ENCODE measurements at places on chromosomes 1 and 21.

- no peak for DNase-seq
Measured at GRCh38 chr1:204201348-204202040, 5.2 kb upstream of the KISS1 start.

- DNase-seq = no peak
Measured at GRCh38 chr21:38982096-38982495, 176.4 kb downstream of the ETS2 start.

GRCh38 chr1:182473556-182473955 is 23.6 kb downstream of the RGSL1 start:
- DNase-seq = no peak

DNA sequence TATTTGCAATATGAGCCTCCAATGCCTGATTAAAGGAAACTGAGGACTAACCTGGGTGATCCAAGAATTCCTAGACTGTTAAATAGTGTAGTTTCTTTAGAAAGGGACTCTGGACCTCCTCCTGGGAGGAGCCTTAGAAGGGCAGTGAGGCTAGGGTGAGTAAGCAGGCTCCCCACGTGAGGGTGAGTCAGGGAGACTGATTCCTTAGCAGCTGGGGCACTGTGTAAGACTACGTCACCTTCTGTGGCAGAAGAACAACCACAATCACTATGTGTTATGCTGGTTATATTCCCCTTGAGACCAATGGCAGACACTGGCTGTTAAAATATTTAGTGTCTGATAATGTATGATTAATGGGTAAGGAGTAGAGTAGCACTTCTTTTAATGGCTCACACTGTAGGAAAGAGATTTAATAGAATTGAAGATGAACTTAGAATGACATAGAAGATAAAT is 53.3 kb upstream of the SYT14 start:
- no peak for DNase-seq

DNA sequence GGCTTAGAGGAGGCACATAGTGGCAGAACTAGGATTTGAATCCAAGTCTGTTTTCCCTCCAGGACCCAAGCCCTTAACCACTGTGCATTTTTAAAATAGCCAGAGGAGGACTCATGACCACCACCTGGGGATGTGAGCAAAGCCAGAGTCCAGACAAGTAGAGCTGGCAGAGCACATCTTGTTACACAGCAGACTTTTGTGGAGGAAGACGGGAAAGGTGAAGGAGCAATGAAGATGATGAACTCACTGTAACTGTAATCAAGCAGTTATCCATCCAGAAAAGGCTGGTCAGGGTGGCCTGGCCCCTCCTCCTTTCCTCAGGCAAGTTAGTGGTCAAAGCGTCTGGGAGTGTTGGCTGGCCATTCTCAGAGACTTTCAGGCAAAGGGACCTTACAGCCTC is 50.9 kb downstream of the SLC44A3 start:
- DNase-seq = no peak

GRCh38 chr1:79353224-79353623 is 346.7 kb upstream of the ADGRL4 start:
- no peak for DNase-seq

- no peak for DNase-seq
Measured at GRCh38 chr1:93738075-93738622, 56.5 kb upstream of the BCAR3 start.

DNA sequence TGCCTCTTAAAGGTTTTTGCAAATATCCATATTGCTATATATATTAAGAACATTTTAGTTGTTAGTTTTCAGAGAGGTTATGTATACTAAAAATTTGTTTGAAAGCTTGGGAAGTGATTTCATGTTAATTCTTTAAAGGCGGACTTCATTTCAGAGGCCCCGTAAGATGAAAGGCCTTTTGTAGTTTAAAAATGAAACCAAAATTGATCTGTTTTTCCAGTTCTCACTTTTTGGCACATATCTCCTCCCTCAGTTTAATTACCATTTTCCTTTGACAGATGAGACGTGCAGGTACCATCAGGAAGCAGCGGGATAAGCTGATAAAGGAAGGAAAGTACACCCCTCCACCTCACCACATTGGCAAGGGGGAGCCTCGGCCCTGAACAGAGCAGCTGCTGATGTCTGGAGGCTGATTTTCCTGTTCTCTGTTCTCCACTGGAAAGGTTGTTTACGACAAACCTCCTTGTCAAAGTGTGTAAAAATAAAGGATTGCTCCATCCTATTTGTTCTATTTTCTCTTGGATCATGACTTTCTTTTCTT is 8.0 kb downstream of the NDUFS5 start:
- DNase-seq = no peak

DNA sequence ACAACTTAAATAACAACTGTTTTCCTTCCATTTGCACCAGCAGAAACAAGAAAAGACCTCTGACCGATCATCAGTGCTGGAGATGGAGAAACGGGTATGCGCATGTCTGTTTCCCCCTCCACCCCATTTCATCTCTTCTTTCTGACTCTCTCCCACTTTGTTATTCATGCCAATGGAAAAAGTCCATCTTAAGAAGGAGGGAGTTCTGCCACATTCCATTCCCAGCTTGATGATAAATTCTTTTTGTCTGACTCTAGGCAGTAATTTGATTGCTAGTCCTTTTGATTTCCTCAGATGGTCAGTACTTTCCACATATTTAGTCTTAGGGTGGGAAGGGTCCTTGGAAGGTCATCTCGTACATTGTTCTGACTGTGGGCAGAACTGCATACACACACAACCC is 142.5 kb downstream of the SYT2 start:
- no peak for DNase-seq

DNA sequence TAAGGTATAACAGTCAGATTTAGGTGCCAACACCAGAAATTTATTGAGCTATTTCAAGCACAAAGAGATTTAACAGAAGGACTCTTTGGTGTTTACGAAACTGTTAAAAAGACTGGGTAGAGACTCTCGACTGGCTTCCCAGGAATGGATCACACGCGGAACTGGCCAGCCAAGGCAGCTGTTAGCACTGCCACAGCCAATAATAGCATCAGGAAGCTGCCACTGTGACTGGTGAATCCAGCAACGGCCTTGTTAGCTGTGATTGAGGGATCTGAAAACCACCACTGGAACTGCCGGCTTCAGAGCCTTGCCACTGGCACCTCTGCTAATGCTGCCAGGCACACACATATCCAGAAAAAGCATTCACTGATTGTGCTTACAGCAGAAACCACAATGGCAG is 10.6 kb upstream of the SIM2 start:
- DNase-seq = no peak

DNA sequence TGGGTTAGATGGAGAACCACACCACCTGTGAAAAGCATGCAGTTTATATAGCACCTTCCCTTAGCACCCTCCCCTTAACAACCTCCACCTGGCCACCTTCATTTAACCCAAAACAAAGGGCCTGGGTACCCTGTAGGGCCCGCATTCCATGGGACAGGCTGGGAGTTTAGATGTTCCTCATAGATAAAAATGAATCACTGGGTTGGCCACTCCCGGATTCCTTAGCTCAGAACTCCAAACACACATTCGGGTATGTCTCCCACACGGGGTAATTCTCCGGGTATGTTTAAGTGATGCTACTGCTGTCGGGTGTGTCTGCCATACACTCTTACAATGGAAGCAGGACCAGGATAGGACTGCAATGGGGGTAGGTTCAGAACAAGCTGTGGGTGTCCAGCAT is 43.9 kb upstream of the FOXO6 start:
- no peak for DNase-seq

DNA sequence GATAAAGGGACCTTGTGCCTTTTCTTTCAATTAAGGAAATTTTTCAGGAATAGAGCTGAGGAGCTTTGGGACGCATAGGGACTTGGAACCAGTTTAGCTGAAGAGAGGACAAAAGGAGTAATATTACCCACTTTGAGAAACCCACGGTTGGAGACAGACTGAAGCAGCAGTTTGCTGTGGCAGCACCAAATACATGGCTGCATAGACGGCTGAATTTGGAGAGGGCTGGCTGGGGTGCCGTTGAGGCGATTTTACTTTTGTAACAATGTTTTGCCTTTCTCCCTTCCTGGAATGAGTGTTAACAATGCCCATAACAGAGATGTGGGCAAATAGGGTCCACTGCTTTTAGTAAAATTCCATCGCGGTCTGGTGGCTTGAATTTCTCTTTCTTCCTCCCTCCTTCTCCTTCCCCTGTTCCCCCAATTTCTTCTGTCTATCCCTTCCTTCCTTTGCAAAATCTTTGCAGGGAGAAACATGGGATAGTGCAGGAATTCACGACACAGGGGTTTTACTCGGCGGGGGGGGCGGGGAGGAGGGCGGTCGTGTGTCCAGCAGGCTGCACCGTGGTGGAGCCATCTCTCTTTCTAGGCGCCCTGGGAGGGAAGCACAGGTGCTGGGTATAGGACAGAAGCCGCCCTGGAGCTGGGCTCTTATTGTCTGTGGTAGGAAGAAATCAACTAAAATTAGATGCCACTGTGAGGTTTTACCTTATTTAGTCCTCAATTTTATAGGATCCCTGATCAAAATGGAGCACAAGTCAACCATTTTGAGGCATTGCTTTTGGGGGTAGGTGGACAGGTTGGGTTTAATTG is 6.8 kb downstream of the LHX4 start:
- DNase-seq = no peak

DNA sequence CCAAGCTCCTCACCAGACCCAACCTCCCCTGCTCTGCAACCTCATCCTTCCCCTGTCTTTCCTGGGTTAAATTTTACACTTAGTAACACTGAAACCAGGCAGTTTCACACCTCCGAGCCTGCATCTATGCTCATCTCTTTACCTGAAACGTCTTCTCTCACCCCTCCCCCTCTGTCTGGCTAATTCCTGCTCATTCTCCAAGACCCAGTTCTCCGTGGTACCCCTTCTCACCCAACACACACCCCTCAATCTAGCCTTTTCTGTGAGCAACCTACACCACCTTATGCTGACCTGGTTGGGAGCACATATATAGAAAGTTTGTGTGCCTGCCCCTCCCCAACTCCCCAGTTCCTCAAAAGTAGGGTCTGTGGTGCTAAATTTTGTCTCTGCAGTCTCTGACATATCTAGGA is 3.7 kb upstream of the KIAA1614 start:
- no peak for DNase-seq

DNA sequence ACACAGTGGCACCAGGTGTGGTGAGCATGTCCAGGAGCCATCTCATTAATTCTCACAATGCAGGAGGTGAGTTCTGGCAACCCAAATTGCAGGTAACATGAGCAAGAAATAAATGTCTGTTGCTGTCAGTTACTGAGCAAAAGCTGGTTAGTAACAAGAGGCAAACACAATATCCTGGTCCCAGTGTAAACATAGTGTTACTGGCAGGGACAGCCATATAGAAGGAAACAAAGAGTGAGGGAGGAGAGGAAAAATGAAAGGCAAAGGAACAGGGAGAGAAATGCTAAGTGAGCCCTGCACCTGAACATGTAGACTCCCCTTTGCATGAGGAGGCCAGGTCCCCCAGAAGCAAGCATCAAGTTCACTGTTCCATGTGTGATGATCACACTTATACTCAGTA is 203.6 kb downstream of the TRABD2B start:
- DNase-seq = peak; percentile 7

DNA sequence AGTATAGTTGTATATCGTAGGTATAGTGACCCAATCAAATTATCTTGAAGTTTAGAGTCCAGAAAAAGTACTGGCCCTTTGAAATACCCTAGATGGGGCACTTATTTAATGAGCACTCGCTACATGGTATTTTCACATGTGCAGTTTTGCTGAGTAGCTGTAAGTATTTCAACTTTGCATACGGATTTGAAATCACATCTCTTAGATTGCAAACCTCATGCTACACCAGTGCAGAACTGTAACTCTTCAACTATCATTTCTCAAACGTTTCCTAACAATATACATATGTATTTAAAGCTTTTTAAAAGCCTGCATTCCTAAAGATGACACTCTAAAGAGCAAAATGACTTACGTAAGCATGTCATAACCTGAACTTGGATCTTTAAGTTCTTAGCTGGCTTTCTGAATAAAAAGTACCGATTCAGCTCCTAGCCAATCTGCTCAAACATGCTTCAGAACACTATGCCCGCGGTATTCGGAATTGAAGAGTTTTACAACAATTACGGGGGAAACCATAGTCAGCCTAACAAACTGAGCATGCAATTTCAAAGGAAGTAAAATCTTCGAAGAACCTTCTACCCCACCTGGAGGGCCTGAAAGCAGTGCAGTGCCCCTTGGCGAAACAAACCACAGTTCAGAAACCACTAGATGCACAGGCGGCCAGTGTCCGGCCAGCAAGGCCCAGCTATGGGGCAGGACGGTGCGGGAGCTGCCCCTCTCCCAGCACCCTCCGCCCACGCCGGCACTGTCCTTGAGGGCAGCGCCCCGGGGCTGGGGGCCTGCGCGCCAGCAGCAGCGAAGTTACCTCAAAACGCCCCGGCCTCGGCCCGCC is 863 bp downstream of the FH start:
- no peak for DNase-seq

- DNase-seq = no peak
Measured at GRCh38 chr1:53391982-53392381, 64.1 kb upstream of the LRP8 start.

GRCh38 chr1:102420034-102420433 is 423.3 kb upstream of the OLFM3 start:
- no peak for DNase-seq

- no peak for DNase-seq
Measured at GRCh38 chr1:213507472-213508223, 456.6 kb downstream of the RPS6KC1 start.

DNA sequence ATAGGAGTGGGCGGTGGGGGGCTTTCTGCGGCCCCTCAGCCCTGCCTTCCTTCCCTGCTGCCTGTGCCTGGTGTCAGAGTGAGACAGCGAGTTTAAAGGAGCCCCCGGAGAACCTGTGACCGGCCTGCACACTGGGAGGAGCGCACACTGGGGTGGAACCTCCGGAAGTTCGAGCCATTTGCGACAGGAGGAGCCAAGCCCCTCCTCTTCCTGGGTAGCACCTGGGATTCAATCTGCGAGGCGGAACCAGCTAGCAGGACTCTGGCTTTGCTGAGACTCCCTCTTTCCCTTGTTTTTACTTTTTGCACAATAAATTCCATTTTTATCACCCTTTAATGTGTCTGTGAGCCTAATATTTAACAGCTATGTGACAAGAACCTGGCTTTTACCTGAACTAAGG is 540.6 kb downstream of the NPHP4 start:
- no peak for DNase-seq

DNA sequence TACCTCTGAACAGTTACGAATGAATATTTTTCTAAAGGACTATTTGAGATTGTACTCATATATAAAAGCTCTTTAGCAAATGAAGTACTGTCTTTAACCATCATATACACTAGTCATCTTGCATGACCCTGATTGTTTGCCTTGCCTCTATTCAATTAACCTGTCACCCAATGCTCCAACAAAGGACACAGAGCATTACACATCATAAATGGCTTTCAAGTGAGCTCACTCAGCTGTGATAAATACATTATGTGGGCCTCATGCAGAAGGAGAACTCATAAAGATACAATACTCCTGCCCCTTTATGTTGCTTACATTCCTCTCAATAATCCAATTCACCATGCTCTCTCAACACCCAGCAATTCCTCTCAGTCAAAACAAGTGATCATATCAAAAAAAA is 993.0 kb upstream of the PRMT6 start:
- DNase-seq = no peak

All from Right ventricle myocardium inferior (tissue), 1 donor.